ENCODE measurements at places on chromosomes 4 and X.

GRCh38 chrX:46666831-46667230 lies 92.1 kb downstream of the SLC9A7 start:
- no peak for DNase-seq

GRCh38 chr4:67082746-67083145 lies 462.6 kb downstream of the CENPC start:
- DNase-seq, result no peak

GRCh38 chrX:25807022-25807421 lies 331.1 kb upstream of the MAGEB18 start:
- no peak for DNase-seq

DNA sequence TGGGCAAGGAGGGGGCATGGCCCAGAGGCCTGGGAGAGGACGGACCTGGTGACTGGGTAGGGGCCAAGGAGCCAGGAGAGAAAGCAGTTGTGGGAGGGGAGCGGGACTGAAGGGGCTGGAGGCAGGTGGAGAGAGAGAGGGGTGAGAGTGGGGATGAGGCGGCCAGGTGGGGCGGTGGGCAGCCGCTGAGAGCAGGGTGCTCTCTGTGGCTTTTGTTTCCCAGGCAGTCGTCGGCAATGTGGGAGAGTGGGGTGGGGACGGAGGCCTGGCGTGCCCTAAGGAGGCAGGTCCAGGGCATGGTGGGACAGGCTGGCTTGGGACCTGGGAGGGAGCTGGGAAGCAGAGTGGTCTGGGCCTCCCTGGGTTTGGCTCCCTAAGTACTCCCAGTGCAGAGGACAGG lies 3.2 kb upstream of the ATP2B3 start:
- no peak for DNase-seq

- no peak for DNase-seq
Measured at GRCh38 chr4:26194764-26195163, 126.0 kb upstream of the RBPJ start.

DNA sequence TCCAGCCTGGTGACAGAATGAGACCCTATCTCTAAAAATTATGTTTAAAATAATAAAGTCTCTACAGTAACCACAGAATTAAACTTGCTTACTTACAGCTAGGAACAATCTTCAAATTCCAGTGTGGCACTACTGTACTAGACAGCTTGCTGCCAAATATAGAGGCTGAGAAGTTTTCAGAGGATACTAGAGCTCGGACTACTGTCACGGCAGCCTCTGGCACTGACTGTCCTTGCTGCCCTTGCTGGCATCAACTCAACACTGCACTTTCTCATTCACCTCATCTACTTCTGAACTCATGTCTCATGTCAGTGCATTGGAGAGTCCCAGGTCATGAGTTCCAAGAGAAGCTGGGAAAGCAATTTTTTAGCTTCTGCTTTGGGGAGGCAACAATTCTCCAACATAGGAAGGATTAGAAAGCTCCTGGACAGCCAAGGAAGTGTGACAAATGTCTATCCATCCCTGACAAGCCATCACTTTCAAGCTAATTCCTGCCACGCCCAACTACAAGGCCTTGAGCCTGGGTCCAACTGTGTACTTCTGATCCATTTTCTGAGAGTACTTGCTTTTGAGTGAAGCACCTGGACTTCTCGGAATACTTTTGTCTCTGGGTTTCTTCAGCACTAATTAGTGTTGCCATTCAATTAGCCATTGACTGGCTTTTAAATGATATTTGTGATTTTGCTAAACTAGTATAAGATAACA lies 98.6 kb upstream of the NR3C2 start:
- DNase-seq, result no peak

DNA sequence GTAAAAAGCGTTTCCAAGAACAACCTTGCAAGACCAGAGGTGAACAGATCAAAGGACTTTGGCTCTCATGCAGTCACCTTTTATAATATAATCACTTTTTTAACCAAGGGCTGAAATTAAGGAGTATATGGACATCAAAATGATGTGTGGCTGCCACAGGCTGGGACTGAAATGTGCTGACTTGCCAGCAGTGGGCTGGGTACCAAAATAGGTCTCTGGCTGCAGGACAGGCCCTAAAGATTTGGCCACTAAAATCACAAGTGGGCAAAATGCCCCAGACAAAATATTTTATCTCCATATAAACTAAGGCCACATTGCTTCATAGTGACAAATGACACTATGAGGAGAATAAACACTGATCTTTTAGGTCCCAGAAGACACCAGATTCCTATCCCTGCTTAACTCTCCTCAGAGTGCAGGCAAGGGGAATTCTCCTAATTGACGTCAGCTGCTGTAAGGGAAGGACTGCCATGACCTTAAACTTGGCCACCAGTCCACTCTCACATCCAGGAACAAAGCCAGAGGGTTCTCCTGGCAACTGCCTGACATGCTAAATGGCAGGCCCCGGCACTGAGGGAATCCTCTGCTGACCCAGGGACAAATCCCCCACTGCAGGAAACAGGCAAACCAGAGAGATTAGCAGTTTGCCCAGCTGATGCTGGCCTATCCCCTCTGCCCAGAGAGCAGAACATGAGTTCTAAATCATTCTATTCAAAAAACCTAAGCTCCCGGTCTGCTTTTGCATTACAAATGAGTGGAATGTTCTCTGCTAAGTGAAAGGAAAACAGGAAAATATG lies 155.8 kb downstream of the PPP3CA start:
- no peak for DNase-seq

GRCh38 chrX:63746278-63746677 lies 38.7 kb downstream of the ARHGEF9 start:
- no peak for DNase-seq

DNA sequence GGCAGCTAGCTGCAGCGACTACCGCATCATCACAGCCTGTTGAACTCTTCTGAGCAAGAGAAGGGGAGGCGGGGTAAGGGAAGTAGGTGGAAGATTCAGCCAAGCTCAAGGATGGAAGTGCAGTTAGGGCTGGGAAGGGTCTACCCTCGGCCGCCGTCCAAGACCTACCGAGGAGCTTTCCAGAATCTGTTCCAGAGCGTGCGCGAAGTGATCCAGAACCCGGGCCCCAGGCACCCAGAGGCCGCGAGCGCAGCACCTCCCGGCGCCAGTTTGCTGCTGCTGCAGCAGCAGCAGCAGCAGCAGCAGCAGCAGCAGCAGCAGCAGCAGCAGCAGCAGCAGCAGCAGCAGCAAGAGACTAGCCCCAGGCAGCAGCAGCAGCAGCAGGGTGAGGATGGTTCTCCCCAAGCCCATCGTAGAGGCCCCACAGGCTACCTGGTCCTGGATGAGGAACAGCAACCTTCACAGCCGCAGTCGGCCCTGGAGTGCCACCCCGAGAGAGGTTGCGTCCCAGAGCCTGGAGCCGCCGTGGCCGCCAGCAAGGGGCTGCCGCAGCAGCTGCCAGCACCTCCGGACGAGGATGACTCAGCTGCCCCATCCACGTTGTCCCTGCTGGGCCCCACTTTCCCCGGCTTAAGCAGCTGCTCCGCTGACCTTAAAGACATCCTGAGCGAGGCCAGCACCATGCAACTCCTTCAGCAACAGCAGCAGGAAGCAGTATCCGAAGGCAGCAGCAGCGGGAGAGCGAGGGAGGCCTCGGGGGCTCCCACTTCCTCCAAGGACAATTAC lies 1.4 kb downstream of the AR start:
- no peak for DNase-seq

GRCh38 chr4:30559481-30559880 lies 160.7 kb upstream of the PCDH7 start:
- DNase-seq, result no peak

GRCh38 chr4:138199568-138200235 lies 42.4 kb downstream of the SLC7A11 start:
- peak; percentile 72 for DNase-seq

DNA sequence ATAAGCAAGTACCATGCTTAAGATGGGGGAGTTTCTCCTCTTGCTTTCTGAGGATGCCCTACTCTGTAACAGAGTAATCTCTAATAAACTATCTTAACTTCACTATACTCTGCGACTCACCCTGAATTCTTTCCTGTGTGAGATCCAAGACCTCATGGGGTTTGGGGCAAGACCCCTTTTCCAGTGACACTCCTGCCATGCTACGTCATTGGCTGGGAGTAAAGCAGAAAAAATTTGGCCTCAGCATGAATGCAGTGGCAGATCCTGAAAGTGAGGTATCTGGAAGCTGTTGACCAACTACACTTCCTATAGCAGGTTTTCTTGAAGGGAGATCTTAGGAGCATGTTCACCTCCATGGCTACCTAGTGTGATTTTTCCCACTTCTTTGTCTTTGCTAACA lies 109.1 kb upstream of the MED14 start:
- DNase-seq, result no peak

DNA sequence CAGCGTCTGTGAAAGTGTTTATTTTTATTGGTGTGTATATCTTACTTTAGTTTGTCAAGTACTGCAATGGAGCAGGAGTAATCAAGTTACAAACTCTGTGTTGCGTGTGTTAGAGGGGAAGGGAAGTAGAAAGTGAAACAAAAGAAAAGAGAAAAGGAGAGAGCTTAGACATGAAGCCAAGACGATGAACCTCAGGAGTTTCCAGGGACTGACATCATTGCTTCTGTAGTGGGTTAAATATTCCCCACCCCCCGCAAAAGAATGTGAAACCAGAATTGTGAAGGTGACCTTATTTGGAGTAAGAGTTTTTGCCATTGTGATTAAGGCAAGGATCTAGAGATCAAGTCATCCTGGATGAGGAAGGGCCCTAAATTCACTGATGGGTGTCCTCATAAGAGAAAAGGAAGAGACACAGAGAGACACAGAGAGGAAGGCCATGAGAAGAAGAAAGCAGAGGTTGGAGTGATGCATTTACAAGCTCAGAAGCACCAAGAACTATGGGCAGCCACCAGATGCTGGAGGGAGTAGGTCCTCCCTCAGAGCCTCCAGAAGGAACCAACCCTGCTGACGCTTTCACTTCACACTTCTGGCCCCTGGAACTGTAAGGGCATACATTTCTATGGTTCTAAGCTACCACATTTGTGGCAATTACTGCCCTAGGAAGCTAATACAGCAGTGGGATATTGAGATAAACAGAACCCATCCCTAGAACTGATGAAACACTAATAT lies 173.6 kb upstream of the SFRP2 start:
- DNase-seq, result no peak

- DNase-seq, result no peak
Measured at GRCh38 chrX:18931972-18932371, 51.9 kb downstream of the PHKA2 start.

DNA sequence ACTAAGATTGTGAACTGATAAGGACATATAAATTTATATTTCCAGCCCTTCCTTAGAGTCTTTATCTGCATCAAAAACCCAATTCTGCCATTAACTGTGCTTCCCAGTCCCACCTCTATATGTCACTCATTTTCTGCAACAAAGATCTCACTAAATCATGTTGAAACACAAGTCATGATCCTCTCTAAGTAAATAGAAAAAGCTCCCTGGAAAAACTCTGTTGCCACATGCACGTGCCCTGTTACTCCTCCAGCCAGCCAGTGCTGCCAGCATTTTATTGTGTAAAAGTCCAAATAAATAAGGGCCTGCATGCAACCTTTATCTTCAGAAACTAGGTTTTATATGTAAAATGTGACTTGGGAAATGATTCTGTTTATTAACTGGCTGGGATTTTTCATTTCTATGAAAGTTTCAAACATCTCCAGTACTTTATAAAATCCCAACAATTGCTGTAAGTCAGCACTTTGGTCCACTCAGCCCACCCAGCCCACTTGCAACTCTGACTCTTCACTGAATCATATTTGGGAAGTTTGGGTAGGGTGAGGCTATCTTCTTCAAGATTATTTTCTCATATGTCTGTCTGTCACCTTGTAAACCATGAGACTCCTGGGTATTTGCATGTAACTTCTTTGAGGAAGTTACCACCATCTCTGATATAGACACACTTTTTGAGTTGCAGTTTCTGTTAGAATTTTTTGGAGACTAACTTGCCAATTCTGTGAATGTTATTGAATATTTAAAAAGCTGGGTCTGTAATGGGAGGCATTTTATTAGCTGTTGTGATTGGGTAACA lies 40.0 kb upstream of the SMARCA5 start:
- no peak for DNase-seq

- DNase-seq, result no peak
Measured at GRCh38 chr4:78481180-78481579, 70.4 kb upstream of the ANXA3 start.

DNA sequence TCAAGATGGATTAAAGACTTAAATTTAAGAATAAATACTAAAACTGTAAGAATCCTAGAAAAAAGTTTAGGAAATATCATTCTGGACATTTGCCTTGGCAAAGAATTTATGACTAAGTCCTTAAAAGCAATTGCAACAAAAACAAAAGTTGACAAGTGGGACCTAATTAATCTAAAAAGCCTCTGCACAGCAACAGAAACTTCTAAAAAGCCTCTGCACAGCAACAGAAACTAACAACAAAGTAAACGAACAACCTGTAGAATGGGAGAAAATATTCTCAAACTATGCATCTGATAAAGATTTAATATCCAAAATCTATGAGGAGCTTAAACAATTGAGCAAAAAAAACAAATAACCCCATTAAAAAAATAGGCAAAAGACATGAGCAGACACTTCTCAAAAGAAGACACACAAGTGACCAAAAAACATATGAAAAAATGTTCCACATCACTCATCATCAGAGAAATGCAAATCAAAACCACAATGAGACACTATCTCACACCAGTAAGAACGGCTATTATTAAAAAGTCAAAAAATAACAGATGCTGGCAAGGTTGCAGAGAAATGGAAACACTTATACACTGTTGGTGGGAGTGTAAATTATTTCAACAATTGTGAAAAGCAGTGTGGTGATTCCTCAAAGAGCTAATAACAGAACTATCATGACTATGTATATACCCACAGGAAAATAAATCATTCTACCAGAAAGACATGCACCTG lies 5.5 kb upstream of the OPRPN start:
- DNase-seq, result no peak

GRCh38 chr4:95640311-95640710 lies 91.5 kb upstream of the UNC5C start:
- no peak for DNase-seq

DNA sequence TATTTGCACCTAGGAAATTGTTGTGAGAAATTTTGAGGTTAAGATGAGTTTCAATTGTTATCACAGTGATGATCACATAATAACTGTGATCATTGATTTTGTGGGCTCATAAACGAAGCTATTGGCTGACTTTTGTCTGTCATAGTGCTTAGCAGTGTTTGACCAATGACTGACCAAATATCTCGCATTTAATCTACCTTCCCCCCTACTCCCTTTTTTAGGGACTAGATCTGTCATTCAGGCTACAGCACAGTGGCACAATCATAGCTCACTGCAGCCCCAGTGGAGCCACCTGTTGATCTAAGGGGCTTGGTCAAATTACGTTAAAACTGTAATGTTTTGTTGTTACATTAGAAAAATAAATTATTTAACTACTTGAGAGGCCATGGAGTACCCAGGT lies 1.5 kb downstream of the FUNDC2 start:
- DNase-seq, result no peak

DNA sequence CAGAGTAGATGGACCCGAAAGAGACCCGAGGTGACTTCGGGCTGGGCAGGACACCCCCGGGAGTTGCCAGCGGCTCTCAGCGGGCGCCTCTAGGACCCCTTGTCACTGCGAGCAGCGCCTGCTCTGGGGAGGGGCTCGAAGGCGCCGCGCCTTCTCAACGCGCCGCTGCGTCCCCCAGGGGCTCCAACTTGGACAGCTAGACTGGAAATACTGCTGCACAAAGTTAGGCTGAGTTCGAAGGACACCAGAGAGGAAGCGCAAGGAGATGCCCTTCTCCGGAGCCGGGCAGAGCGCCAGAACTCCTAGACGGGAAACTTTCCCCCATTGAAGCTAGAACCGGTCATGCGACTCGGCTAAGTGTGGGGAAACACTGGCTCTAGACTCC lies 493 bp upstream of the KCNIP4 start:
- no peak for DNase-seq

Measured in PC-9 (cell line).